ENCODE measurements at places on chromosomes 7 and 10.

- no peak for DNase-seq
These were observed 235.7 kb downstream of the AUTS2 start for GRCh38 chr7:69833964-69834363.

GRCh38 chr10:114874827-114875411 is 53.3 kb downstream of the FHIP2A start:
- DNase-seq: no peak

DNA sequence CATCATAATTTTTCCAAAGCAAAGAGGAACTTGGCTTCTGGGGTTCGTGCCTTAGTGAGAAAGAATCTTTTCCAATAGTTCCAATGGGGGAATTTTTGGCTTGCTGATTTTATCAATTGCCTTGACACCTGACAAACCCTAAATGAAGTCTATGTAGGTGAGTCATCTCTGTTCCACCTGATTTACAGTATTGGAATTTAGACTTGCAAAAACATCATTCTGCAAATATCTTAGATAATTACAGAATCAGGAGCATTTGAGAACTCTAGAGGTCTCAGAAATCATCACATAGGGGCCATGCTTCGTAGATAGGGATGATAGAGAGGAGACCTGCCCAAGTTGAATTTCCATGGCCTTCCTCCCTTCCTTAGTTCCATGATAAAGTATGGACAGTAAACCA is 9.3 kb downstream of the SLC35G1 start:
- no peak for DNase-seq

DNA sequence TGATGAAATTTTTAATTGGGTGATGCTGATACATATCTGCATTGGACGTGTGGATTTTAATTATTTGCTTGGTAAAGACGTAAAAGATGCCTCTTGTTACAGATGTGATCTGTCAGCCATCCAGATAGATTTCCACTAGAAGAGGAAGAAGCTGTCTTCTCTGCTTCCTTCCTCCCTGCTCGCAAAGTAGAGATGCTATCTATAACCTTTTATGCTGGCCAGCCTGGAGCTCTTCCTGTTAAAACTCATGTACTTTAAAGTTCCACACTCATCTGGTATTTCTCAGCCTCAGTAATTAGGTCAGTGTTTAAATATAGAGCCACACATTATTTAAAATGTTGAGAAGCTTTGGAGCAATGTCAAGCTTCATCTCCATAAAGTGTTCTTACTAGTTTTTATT is 51.2 kb upstream of the TMEM229A start:
- DNase-seq: no peak

DNA sequence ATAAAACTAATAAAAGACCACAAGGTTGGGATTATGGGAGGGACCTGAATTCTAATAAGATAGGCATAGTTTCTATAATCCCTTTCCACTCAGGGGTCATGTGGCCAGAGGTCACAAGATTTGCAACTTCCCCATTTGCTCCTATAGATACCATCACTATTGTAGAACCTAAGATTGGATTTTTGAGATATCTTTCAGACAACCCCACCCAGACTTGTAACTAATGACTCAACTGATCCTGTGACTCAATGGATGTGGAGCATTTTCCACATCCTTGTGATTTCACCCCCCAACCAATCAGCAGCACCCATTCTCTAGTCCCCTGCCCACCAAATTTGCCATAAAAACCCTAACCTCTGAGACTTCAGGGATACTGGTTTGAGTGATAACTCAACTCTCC is 51.9 kb upstream of the PIK3AP1 start:
- DNase-seq: no peak

Data from stimulated activated CD4-positive, alpha-beta T cell treated with anti-CD3 and anti-CD28 coated beads, Interleukin-4, amount 100 ng/mL, for 4 hours (primary cell).